AG10803 (cell line): ENCODE measurements at places on chromosomes 6 and 20.

DNA sequence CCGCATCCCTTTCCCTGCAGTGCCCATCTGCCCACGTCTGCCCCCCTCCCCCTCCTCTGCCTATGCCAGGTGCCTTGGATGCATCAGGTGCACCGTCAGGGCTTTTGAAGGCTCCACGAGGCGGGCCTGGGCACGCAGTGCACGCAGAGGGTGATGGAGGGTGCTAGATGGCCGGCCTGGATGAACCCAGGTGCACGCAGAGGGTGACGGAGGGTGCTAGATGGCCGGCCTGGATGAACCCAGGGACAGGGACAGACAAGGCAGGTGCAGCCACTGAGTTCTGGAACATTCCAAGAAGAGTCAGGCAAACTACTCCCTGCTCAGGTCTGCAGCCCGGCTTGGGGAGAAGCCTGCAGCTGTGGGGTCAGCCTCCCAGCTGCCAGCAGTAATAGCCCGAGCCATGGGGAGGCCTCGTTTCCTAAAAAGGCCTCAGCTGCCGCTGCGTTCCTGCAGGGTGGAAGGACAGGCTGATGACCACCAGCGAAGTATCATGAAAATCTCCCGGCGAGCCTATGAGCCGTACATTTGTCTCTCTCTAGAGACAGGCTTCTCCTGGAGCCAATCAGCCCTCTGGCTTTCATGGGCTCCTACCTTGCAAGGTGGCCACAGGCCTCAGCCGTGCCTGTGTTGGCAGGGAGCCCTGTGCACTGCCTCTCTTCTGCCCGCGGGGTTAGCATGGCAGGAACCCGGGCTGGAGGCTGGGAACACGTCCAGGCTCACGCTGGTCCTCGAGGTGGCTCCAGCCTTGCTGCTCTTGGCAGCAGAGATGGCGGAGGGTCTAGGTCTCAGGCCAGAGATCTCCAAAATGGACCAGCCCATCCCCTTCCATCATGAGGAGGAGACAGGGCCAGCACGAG lies 29.6 kb downstream of the NTSR1 start:
- no peak for DNase-seq

DNA sequence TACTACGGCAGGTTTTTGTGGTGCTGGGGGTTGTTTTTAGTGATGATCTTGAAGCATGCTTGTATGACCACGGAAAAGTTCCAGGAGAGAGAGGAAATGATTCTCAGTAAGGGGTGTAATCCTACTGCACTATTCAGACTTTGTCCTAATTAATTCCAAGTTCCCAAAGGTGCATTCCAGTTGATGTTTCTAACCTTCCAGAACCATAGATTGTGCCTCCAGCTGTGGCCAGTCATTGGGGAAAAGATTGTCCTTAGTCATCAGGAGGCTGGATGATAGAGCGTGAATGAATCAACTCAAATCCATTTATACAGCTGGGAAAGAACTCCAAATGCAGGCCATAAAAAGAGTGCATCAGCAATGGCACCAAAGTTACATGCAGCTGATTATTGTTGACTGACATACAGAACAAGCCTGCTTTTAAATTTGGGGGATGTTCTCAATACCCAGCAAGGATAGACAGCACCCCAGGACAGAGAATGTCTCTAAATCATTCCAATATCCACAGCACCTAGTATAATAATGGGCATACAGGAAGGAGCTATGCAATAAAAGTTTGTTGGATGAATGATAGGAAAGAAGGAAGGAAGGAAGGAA lies 27.8 kb upstream of the PKHD1 start:
- no peak for DNase-seq

DNA sequence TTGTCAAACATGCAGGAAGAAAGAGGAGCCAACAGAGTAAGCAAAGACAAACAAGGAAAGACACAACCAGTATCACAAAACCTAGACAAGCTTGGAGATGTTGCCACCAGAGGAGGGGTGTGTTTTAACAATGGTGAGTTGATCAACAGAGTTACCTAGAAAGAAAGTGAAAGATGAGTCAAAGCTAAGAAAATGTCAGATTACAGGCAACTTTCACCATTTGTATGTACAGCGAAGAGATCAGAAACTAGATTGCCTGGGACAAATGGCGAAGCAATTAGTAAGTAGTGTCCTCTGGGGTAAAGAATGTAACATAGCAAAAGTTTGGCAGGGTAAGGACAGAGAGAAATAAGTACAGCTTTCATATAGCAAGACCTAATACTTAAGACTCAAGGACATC lies 51.6 kb upstream of the POU3F2 start:
- no peak for DNase-seq

GRCh38 chr20:609371-609964 lies 641 bp downstream of the TCF15 start:
- no peak for DNase-seq

DNA sequence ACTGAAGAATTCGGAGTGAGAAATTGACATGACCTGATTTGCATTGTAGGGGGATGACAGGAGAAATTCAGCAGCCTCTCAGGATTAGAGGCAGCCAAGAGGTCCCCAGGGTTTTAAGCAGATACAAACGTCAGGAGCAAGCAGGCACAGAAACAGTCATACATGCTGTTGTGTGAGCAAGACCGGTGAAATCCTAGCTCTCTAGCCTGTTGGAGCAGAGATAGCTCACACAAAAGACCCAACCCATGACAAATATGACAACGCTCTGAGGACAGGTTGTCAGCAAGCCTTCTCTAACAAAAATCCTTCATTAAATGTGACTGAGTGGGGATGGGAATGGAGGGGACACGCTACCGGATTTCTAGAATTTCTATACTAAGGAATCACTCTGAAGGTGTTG lies 23.0 kb upstream of the AKAP12 start:
- no peak for DNase-seq

DNA sequence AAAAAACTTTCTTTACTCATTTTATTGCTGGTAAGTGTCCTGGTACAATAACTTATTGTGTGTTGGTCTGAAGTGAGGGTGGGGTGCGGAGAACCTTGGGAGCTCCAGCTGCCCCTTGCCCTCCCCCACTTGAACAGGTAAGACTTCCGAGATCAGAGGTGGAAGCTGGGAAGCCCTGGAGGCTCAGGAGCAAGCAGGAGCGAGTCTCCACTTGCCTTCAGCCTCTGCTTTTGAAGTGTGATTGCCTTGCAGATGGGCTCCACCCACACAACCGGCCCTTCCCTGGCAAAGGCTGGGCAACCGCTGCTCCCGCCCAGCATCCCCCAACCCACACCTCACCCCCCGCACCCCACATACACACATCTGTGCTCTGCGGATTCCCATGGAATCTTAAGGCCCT lies 179.6 kb downstream of the TFAP2C start:
- DNase-seq = no peak

- peak; percentile 68 for DNase-seq
Measured at GRCh38 chr20:23205611-23206041, 119.5 kb upstream of the CD93 start.

- DNase-seq = no peak
Measured at GRCh38 chr20:62241506-62241905, 3.2 kb downstream of the OSBPL2 start.

GRCh38 chr6:121670511-121670910 lies 235.1 kb downstream of the GJA1 start:
- DNase-seq = no peak

DNA sequence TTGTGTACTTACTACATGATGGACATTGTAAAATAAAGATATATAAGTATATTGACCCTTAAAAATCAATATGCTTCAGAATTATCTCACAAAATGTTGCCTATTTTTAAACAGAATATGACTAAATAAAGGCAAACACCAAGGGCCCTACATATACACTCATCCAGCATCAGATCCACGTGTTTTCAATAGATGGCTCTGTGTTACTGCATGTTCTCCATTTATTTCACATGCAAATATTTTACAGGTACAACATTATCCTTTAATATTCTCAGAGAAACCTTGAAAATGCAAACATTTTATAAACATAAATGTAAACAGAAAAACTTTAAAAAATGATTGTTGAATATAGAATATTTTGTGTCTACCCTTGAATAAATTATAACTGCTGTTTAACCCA lies 2.9 kb upstream of the KHDRBS2 start:
- DNase-seq = no peak

- no peak for DNase-seq
Measured at GRCh38 chr6:10578723-10579122, 57.6 kb downstream of the GCNT2 start.

GRCh38 chr6:34543421-34543820 lies 12.7 kb downstream of the SPDEF start:
- DNase-seq = peak; percentile 45

GRCh38 chr6:143525356-143525755 lies 13.8 kb upstream of the FUCA2 start:
- DNase-seq = no peak

- peak; percentile 12 for DNase-seq
Measured at GRCh38 chr20:18805881-18806280, 7.7 kb upstream of the SCP2D1 start.

DNA sequence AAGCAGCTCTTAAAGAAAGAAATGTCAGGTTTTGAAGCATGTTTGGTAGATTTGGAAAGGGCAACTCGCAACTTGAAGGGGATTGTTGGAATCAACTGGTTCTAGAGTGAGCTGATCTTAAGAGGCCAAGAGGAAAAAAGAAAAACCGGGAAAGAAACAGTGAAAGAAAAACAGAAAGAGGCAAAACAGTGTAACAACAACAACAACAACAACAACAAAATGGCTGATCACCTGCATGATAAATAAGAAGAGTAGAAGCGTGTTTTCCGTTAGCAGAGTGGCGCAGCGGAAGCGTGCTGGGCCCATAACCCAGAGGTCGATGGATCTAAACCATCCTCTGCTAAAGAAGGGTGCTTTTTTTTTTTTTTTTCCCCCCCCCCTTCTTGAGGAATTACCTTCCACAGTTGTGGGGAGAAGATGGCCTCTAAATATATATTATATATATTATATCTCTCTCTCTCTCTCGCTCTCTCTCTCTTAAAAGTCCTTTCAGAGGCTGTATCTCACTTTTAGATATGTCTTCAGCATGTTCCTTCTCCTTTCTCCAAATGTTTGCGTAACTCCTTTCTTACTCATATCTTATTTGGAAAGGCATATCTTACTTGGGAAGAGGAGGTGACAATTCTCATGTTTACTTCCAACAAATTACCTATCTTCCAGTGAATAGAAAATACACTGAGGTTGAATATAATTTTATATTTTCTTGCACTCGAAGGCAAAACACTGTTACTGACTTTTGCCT lies 134.4 kb downstream of the OR2B2 start:
- DNase-seq = no peak

DNA sequence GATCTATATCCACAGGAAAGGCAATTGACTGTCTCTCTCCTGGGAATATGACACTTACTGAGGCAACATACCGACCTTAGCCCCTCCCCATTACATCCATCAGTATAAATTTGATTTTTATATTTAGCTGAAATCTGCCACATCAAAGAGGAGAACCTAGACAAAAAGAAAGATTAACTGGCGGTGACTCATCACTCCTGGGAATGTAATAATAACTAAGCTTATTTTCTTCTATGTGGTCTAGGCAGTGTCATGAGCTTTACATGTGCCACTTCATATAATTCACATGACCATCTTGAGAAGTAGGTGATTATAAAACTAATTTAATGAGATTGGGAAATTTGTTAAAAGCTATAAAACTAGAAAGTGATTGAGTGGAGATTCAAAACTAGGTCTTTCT lies 520.0 kb upstream of the HS3ST5 start:
- no peak for DNase-seq

- DNase-seq = no peak
Measured at GRCh38 chr20:32959351-32960221, 44.6 kb downstream of the SUN5 start.

DNA sequence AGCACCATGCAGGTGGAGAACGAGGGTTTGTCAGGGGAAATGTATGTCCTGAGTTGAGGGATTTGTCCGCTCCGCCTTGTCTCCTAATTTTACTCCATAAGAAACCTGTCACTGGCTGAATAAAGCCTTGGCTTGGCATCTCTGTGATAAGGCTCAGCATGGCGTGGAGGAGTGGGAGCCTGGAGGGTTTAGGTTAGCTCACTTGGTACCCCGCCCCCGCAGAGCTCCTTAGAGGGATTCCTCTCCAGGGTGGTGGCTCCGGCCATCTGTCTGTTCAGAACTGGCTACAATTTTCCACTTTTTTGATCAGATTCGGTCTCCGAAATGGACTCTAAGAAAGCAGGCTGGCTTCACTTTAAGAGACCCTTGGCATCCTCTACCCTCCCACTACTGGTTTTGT lies 192.2 kb upstream of the SYNDIG1 start:
- no peak for DNase-seq

- DNase-seq = no peak
Measured at GRCh38 chr6:39822846-39823815, 31.0 kb downstream of the DAAM2 start.

DNA sequence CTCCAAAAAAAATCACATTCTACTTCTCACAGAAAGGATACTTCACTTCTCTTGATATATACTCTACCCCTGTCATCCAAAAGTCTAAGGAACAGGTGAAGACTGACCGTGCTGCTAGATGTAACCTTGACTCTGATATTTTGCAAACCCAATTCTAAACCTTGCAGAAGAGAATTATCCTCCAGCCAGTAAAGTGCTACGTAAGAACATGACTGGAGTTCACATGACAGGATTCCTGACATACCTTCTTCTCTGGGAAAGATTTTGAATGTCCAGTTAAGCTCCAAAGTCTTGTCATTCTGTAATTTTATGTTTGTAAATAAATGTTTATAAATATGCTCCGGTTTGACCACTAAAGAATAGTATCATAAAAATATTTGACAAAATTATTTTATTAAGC lies 35.8 kb downstream of the BTBD9 start:
- DNase-seq = peak; percentile 62
